Suprapubic skin (tissue), 4 donors: ENCODE measurements at places on chromosomes 11 and 22.
A peak's percentile ranks its signal among the peaks of the same experiment; 100 is the strongest.

DNA sequence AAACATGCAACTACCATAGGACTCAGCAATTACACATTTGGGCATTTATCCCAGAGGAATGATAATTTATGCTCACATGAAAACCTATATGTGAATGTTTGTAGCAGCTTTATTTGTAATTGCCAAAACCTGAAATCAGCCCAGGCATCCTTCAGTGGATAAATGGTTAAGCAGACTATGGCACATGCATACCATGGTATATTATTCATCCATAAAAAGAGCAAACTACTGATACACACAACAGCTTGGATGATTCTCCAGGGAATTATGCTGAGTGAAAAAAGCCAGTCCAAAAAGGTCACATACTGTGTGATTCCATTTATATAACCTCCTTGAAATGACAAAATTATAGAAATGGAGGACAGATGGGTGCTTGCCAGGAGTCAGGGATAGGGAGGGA, 86.7 kb downstream of the ALX4 start:
- H3K4me3 ChIP-seq, result no peak overlapping the region
- no peak for DNase-seq
- H3K36me3 ChIP-seq, result no peaks in the 10 kb centered on the region
- H3K27me3 ChIP-seq, result no peaks in the 10 kb centered on the region
- no peaks in the 10 kb centered on the region for H3K4me1 ChIP-seq

GRCh38 chr11:64803846-64804345, 882 bp upstream of the MAP4K2 start:
- H3K36me3 ChIP-seq, result peaks cover 23% of the 10 kb centered on the region
- H3K27ac ChIP-seq, result peak overlapping the region; percentile 79
- no peak for DNase-seq
- H3K4me3 ChIP-seq, result peak overlapping the region; percentile 66
- no peaks in the 10 kb centered on the region for H3K27me3 ChIP-seq
- H3K4me1 ChIP-seq, result peaks cover 27% of the 10 kb centered on the region

- H3K36me3 ChIP-seq, result no peaks in the 10 kb centered on the region
- no peak for DNase-seq
- no peaks in the 10 kb centered on the region for H3K27me3 ChIP-seq
- H3K4me1 ChIP-seq, result no peaks in the 10 kb centered on the region
Observed at GRCh38 chr11:106447631-106448191, 370.2 kb downstream of the AASDHPPT start.

- H3K4me3 ChIP-seq, result no peak overlapping the region
Observed at GRCh38 chr22:23064381-23065068, 5.8 kb upstream of the GNAZ start.

GRCh38 chr22:21677606-21678443, 12.0 kb downstream of the PPIL2 start:
- peaks cover 76% of the 10 kb centered on the region for H3K36me3 ChIP-seq
- no peaks in the 10 kb centered on the region for H3K4me1 ChIP-seq
- H3K4me3 ChIP-seq, result no peak overlapping the region
- no peak overlapping the region for H3K27ac ChIP-seq
- no peaks in the 10 kb centered on the region for H3K27me3 ChIP-seq
- DNase-seq, result no peak

GRCh38 chr22:30869667-30870395, 98.7 kb downstream of the MORC2 start:
- H3K36me3 ChIP-seq, result peaks cover 4% of the 10 kb centered on the region
- H3K27ac ChIP-seq, result no peak overlapping the region
- DNase-seq, result peak; percentile 49

DNA sequence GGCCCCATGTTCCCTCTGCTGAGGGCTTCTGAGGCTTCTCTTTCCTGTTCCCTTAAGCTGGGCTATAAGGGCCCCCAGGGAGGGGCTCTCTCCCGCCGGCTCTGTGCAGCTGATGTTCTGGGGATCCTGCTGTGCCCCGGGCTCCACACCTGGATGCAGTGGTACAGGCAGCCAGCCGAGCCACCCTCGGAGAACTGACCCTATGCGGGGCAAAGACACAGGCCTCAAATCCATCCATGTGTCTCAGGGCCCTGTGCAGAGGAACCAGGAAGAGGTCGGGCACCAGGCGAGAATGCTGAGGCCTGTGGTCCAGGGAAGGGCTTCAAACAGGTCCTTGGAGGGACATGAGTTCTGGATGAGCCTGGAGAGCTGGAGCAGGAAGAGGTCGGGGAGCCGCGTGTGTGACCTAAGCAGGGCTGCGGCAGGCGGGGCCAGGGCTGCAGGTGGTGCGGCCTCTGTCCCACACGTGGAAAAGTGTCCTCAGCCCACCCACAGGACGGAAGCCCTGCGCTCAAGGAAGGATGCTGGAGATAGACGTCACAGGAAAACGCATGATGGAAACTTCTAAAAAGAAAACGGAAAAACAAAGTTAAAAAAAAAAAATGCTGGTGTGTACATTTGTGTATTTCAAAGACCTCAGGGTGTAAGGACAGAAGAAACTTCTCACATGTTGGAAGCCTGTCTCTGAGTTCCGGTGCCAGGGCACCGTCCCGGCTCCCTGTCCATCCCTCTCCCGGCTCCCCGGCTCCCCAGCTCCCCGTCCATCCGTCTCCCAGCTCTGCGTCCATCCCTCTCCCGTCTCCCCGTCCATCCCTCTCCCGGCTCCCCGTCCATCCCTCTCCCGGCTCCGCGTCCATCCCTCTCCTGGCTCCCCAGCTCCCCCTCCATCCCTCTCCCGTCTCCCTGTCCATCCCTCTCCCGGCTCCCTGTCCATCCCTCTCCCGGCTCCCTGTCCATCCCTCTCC, 1149.2 kb downstream of the BRD1 start:
- H3K27me3 ChIP-seq, result no peaks in the 10 kb centered on the region
- no peaks in the 10 kb centered on the region for H3K36me3 ChIP-seq
- no peak overlapping the region for H3K27ac ChIP-seq
- DNase-seq, result no peak
- H3K4me3 ChIP-seq, result no peak overlapping the region
- H3K4me1 ChIP-seq, result no peaks in the 10 kb centered on the region

DNA sequence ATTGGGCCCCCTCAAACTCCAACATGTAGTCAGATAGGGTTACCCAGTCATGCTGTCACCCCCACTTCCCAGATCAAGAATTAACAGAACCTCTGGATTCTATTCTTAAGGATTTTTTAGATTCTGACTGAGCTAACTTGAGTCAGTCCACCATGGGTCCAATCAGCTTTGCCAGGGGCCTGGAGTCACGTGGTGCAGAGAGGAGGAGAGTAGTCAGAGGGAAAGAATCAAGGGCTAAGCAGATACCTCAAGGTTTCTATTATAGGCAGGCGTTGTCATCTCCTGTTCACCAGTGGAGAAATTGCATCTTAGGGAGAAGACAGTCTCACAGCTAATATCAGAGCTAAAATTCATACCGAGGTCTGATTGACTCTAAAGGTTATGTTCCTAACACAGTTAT, 28.2 kb downstream of the FZD4 start:
- no peaks in the 10 kb centered on the region for H3K36me3 ChIP-seq
- no peaks in the 10 kb centered on the region for H3K27me3 ChIP-seq
- no peak overlapping the region for H3K4me3 ChIP-seq
- no peak for DNase-seq

DNA sequence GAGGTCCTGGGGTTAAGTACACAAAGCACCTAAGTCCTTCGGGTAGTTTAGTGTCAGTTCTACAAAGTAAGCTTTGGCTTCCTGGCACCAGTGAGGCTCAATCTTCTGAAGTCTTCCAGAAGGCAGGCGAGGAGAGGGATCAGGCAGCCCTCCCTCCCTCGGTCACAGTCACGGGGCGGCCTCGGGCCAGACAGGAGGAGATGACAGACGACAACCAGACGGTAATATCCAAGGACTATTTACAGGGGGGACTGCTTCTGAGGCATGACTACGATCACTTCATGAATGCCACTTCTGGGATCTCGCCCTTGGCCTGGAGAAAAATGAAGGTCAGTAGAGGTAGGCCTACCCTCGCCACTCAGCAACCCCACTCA, 383 bp upstream of the TMEM223 start:
- H3K4me3 ChIP-seq, result peak overlapping the region; percentile 92
- DNase-seq, result no peak
- H3K27me3 ChIP-seq, result no peaks in the 10 kb centered on the region
- peaks cover 48% of the 10 kb centered on the region for H3K4me1 ChIP-seq
- peaks cover 59% of the 10 kb centered on the region for H3K36me3 ChIP-seq
- H3K27ac ChIP-seq, result peak overlapping the region; percentile 91

DNA sequence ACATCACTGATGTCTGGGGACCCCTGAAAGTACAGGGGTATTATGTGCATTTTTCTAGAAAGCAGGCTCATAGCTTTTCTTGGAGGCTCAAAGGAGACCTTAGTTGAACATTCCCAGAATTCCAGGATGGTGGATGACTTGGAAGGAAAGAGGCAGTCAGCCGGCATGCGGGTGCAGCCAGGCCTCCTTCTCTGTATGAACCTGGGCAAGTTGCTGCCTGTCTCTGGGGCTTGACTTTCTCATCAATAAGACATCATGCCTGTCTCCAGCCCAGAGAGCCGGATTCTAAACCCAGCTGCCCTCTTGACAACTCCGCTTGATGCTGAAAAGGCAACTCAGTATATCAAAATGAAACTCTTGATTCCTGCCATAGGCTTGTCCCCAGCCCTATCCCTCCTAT, 12.6 kb downstream of the MS4A15 start:
- DNase-seq, result no peak
- no peak overlapping the region for H3K4me3 ChIP-seq
- H3K27ac ChIP-seq, result no peak overlapping the region

GRCh38 chr11:64729851-64730382, 6.9 kb upstream of the NRXN2 start:
- peaks cover 6% of the 10 kb centered on the region for H3K27me3 ChIP-seq
- no peaks in the 10 kb centered on the region for H3K36me3 ChIP-seq
- H3K4me1 ChIP-seq, result no peaks in the 10 kb centered on the region
- no peak for DNase-seq
- no peak overlapping the region for H3K4me3 ChIP-seq

- no peak overlapping the region for H3K4me3 ChIP-seq
- no peaks in the 10 kb centered on the region for H3K27me3 ChIP-seq
- no peaks in the 10 kb centered on the region for H3K36me3 ChIP-seq
- no peak for DNase-seq
- peaks cover 11% of the 10 kb centered on the region for H3K4me1 ChIP-seq
Observed at GRCh38 chr11:121892863-121893262, 223.2 kb downstream of the BLID start.

DNA sequence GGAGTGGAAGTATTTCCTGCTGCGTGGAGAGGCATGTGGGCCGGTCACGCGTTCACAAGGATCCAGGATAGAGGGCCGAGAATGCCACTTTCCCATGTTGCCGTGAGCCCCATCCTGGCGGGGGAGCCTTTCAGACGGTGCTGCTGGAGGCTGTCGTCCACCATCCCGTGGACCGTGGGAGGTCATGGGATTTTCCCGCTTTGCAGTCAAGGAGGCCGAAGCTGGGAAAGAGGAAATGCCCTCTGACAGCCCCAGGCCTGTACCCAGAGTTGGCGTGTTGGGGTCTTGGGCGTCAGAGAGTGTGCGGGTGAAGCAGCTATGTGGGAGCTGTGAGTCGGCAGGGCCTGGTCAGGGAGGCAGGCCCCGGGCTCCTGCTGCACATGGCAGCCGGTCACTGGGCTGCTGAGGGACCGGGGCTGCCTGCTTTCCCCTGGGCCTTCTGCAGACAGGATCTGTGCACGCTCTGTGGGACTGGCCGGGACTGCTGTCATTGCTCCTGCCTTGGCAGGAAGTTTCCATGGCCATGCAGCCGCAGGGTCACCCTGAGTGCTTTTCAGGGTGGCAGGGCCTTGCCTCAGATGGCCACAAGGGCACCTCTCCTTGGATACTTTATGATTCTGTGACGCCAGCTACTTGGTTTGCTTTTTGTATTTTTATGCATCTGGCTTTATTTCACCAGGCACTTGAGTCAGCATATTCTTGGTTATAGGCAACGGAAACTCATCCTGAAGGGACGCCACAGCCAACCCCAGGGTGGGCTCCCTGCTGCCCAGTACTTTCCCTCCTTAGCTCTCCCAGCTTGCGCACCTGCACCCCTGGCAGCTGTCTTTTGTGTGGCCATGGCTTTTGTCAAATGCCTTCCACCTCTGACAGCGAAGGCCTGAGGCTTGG, 52.4 kb downstream of the AP2A2 start:
- DNase-seq, result no peak
- no peak overlapping the region for H3K4me3 ChIP-seq
- H3K27me3 ChIP-seq, result no peaks in the 10 kb centered on the region
- H3K36me3 ChIP-seq, result peaks cover 70% of the 10 kb centered on the region
- H3K27ac ChIP-seq, result no peak overlapping the region

GRCh38 chr11:23112987-23113886, 253.0 kb upstream of the CCDC179 start:
- no peak for DNase-seq
- no peaks in the 10 kb centered on the region for H3K36me3 ChIP-seq
- no peak overlapping the region for H3K27ac ChIP-seq
- H3K27me3 ChIP-seq, result no peaks in the 10 kb centered on the region

GRCh38 chr11:65316227-65317024, 1.8 kb downstream of the CDC42EP2 start:
- DNase-seq, result peak; percentile 91
- H3K4me3 ChIP-seq, result peak overlapping the region; percentile 78
- H3K27me3 ChIP-seq, result no peaks in the 10 kb centered on the region
- peaks cover 54% of the 10 kb centered on the region for H3K4me1 ChIP-seq
- H3K36me3 ChIP-seq, result peaks cover 9% of the 10 kb centered on the region

- H3K27ac ChIP-seq, result no peak overlapping the region
- no peak overlapping the region for H3K4me3 ChIP-seq
- peaks cover 3% of the 10 kb centered on the region for H3K27me3 ChIP-seq
- no peak for DNase-seq
- H3K4me1 ChIP-seq, result no peaks in the 10 kb centered on the region
- no peaks in the 10 kb centered on the region for H3K36me3 ChIP-seq
Observed at GRCh38 chr11:13152264-13152663, 125.3 kb upstream of the BMAL1 start.
